ENCODE measurements at places on chromosomes 12 and 14. TPM values are rescaled to one million over a fixed set of nuclear protein-coding genes. Genes with fewer than 3 reads are reported as not detected.

GRCh38 chr12:18992336-18992735, 137.2 kb upstream of the PLEKHA5 start:
- DNase-seq = no peak

GRCh38 chr12:93766796-93767523, 89.8 kb downstream of the CRADD start:
- DNase-seq = no peak

PLEKHD1 gene
- total RNA-seq = 1.3 TPM

DNA sequence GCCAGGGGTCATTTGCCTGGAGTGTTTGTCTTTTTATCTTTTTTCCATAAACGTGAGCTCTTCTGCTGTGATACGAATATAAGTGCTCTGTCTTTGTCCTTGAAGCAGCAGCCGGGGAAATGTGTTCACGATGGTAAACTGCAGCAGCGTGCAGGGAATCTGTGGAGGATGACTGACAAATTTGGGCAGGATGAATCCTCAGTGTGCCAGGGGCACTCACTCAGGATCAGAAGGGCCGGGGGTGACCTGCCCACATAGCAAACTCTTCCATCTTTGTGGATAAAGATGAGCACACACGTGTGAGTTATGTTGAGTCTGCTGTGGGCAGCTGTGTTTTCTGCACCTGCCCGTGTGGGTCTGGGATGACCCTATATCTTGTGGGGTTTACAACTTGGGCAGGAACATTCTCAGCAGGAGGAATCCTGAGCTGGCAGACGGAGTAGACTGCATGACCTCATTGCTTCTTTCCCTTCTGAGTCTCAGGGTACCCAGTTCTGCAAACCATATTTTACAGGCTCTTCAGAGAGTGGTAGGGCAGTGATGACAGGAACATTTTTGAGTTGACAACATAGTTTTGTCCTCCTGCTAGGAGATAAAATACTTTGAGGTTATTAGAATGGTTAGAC, 711 bp downstream of the ANO4 start:
- no peak for DNase-seq

DHRS2 gene
- 0.42 TPM for total RNA-seq

VDR gene
- total RNA-seq = not detected

DNA sequence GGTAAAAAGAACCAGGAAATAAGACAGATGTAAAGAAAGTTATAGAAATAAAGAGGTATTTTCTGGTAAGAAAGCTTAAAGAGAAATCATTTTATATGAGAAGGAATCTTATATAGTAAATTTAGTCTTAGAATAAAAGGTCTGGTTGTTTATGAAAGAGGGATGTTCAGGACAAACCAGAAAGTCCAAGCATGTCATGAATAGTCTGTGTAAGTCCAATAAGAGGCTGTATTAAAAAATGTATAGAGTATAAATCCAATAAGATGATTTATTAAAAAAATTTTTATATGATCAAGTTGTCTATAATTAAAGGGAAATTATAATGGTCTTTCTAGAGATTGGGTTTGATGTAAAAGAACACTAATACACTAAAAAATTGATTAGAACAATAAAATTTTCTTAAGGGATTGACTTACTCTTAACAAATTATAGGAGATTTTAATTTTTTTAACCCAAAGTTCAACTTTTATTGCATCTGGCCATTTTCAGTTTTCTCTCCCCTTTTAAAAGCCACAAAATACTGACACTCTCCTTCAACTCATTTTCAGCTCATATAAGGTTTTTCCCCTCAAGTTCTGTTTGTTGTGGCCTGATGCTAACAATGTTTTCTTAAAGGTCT, 35.1 kb downstream of the ST8SIA1 start:
- DNase-seq = no peak

DNA sequence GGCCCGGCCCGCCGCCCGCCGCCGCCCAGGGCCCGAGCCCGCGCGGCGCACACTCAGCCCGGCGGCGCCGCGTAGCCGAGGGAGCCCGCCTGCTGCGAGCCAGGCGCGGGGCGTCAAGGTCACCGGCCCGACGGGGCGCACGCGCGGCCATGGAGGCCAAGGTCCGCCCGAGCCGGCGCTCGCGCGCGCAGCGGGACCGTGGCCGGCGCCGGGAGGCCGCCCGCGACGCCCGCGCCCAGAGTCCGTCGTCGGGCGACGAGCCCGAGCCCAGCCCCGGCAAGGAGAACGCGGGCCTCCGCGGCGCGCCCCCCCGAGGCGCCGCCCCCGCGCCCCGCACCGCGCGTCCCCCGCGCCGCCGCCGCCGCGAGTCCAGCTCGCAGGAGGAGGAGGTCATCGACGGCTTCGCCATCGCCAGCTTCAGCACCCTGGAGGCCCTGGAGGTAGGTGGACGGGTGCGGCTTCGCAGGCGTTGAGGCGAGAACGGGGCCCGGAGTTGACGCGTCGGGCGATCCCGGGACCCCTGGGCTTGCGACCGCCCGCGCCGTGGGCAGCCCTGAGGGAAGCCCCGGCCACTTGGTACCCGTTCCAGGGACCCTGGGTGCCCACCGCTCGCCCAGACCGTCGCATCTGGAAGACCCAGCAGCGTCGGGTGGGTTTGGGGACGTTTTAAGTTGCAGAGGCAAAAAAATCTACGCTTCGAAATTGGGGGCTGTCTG, 629 bp downstream of the FBRSL1 start:
- no peak for DNase-seq

GRCh38 chr12:28535216-28535615, 345.0 kb downstream of the CCDC91 start:
- no peak for DNase-seq

DNA sequence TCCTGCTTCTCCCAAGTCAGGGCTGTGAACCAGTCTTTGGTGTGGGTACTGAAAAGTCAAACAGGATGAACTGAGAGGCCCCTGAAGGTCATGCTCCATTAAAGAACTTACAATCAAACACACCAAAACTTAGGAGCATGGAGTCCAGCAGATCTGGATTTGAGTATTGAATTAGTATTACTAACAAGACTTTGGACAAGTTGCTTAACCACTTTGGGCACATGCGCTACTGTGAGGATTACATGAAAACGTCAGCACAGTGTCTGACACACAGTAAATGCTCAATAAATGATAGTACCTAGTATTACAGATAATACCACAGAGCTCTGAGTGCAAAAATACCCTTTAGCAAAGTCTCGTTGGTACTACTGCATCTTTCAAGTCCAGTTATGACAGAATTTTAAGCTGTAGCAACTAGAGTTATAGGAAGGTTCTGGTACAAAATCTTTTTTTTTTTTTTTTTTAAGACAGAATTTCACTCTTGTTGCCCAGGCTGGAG, 23.2 kb downstream of the TIMELESS start:
- DNase-seq = no peak

DNA sequence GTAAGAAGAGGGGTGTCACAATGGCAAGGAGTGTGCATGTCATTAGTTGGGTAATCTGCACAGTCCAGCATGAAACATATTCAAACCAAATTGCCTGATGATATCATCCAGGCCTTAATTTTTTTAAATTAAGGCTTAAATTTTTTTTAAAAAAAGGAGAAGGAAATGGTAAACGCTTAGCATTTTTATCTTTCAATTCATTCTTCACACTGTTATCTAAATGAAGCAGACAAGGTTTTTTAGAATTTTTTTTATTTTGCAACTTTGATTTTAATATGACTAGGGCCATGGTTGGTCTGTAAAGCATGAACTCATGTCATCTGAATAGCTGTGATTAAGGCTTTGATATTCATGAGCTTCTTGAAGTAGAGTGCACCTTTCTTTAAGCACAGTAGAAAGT, 362.5 kb downstream of the SYT1 start:
- DNase-seq = no peak

DNA sequence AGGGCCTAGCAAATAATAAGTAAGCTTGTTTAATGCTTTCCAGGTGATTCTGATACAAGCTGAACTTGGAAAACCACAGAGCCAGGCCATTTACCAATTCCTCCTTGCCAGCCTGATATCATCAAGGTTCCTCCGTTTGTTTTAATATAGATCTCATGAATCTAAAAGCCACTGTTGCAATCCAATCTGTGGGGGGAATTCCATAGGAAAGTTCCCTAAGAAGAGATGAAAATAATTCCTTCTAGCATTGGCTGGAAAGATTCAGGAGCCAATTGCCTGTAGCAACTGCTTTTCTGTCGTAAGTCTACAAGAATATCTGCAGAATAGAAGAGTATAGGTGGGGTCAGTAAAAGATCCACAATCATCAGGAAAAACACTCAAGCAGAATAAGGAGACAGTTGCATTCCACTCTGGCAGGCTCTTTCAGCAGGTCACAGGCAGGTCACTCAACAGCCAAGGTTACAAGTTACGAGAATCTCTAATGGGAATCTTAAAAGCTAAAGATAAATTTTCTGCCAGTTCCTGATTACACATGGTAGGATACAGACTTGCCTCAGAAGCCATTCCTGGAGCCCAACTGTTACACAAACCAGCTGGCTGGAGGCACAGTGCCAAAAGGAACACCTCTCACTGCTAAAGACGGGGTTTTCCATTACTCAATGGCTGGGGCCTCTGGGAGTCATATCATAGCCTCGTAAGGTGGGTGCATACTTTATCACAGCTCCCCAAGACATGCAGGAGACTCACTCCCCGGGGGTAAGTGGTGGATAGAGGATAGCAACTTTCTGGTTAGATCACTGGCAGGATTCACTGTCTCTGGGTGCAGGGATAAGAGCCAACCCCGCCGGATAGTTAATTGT, 43.6 kb downstream of the FGD6 start:
- no peak for DNase-seq

- no peak for DNase-seq
Measured at GRCh38 chr12:6605421-6606330, 1.5 kb downstream of the CHD4 start.

DNA sequence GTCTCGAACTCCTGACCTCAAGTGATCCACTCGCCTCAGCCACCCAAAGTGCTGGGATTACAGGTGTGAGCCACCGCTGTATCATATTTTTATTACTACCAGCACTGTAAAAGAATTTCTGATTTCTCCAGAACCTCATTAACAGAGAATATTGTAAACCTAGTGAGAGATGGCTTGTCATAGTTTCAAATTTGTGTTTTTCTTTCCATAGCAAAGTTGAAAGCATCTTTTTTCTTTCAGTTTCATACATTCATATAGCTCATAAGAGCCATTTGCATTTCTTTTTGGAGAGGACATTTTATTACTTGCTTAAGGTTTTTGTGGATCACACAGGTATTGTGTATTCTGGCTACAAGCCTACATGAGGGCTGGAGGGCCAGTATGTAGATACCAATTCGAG, 58.0 kb downstream of the MIS18BP1 start:
- DNase-seq = no peak

DNA sequence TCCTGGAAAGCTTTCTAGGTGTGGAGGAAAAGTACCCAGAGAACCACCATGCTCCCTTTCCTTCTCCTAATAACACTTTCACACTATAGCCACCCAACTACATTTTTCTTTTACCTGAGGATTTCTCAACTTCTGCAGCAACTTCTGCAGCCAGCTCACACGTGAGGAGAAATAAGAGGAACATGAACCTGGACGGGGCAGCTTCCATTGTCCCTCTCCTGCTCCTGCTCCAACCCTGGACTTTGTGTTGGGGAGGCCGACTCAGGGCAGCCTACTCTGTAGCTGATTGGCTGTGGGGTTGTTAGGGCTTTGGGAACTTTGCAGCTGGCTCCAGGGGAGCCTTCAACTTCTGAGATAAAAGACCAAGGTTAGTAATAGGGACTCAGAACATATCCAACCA, at the start of gene ERP27:
TSS of gene ERP27 (minus strand) at position 237 of the 400 bp plus-strand sequence. CDS start at position 208, 29 bp downstream.
- DNase-seq = no peak

COQ6 gene
- total RNA-seq = 13.7 TPM

DNA sequence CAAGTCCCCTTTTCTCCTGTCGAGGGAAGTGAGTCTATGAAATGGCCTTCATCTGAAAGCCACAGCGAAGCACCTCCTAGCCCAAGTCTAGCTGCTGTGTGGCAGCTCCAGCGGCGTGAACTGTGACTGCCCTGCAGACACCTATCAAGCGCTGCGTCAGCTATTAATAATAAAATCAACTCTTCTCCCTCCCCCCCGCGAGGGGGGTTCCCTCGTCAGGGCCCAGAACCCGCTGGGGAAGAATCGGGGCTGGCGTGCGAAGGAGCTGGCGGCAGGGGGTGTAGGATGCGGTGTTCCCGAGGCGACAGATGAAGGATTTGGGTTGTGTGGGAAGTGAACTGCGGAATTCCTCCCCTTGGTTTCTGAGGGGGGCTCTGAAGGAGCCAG, 662 bp upstream of the ATP2A2 start:
- DNase-seq = peak; percentile 58

SIX1 gene
- total RNA-seq = 79.6 TPM

ACOT6 gene
- total RNA-seq = not detected

BCL11B gene
- total RNA-seq = 2.6 TPM

DNA sequence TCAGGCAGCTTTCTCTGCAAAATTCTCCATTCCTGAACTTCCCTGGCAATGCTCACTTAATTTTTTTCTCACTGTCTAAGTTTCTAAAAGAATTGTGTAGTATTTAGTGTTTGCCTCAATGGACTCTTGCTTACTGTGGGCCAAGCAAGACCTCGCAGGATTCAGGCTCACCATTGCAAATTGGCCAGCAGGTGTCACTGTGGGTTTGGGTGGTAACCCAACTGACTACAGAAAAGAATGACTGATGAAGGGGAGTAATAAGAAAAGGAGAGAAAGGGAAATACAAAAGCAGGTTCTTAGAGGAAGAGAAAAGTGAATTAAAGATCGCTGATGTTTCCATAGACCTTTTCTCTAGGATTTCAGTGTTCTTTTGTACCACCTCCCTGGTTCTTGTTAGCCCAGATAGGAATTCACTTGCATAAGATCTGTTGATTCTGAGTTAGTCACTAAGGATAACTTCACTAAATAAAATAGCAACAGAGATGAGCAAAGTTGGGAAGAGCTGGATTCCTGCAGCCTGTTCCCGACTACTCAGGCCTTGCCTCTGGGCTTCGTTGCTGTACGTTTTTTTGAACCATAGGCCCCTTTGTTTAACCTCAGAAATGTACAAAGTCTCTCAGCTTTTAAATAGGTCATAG, 386.5 kb upstream of the DDHD1 start:
- DNase-seq = peak; percentile 89

- no peak for DNase-seq
Measured at GRCh38 chr12:106369624-106370346, 12.2 kb downstream of the POLR3B start.

LRRIQ1 gene
- 10.6 TPM for total RNA-seq

GRCh38 chr14:27836386-27836785, 930.2 kb upstream of the FOXG1 start:
- no peak for DNase-seq

DNA sequence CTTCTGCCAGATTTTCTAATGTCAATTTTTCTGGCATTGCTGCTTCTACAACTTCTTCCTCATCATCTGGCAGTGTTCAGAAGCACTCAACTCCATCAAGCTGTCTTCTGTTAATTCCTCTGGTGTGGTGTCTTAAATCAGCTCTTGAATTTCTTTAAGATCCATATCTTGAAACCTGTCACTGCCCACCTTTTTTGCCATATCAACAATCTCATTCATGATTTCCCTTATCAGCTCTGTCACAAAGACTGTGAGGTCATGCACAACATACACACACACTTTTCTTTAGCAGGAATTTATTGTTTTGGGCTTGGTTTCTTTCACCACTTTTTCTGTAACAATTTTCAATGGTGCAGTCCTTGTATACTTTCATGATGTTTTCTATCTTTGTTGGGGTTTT, 7.2 kb downstream of the THAP2 start:
- DNase-seq = no peak

GRCh38 chr14:75647640-75648039, 13.0 kb downstream of the ERG28 start:
- no peak for DNase-seq
